Stimulated activated CD8-positive, alpha-beta memory T cell treated with anti-CD3 and anti-CD28 coated beads, Interleukin-4, amount 100 ng/mL, for 4 hours (primary cell): ENCODE measurements at places on chromosomes 16 and 17.
A peak's percentile ranks its signal among the peaks of the same experiment; 100 is the strongest.

DNA sequence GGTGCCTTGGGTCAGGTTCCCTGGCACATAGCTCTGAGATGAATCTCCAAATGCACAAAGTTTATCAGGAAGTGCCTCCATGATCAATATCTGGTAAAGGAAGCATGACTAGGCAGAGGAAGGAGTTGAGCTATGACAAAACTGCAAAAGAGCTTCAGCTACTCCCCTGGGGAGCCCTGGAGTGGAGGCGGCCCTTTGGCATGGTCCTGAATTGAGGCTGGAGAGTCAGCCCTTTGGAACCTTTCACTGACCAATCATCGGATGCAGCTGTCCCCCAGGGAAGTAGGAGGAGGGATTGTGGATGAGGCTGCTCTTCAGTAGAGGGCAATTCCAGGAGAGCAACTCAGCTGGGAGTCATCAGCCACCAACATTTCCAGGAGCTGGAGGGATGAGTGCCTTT lies 46.1 kb upstream of the NLRP1 start:
- no peak for DNase-seq

GRCh38 chr16:25626172-25626571 lies 65.6 kb upstream of the HS3ST4 start:
- no peak for DNase-seq

DNA sequence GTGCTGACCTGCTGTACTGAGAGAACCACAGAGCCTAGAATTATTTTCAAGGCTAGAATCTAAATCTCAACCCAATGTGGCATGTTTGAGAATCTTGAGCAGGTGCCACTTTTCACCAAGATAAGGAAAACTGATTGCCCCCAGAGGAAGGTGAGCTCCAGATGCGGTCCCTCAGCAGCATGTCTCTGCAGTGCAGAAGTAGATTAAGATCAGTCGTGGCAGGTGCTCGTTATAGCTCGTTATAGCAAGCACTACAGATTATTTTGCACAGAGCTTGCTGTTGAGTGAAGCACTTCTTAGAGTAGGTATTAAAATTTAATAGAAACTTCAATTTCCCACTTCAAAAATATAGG lies 176.0 kb downstream of the AATF start:
- no peak for DNase-seq

DNA sequence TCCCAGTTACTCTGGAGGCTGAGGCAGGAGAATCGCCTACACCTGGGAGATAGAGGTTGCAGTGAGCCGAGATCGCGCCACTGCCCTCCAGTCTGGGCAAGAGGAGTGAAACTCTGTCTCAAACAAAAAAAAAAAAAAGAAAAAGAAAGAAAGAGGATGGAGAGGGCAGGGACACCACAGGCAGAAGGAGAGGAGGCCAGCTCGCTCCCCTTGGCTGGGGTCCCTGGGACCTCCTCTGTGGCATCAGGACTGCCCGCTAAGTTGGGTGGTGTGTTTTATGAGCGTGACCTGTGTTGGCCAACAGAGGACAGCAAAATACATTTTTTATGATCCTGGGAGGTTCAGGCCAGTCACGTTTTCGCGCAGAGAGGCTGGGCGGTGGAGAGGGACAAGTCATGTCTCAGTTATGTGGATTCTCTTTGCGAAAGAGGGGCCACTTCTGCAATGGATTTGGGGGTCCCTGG lies 229.6 kb downstream of the MRTFB start:
- DNase-seq: no peak

DNA sequence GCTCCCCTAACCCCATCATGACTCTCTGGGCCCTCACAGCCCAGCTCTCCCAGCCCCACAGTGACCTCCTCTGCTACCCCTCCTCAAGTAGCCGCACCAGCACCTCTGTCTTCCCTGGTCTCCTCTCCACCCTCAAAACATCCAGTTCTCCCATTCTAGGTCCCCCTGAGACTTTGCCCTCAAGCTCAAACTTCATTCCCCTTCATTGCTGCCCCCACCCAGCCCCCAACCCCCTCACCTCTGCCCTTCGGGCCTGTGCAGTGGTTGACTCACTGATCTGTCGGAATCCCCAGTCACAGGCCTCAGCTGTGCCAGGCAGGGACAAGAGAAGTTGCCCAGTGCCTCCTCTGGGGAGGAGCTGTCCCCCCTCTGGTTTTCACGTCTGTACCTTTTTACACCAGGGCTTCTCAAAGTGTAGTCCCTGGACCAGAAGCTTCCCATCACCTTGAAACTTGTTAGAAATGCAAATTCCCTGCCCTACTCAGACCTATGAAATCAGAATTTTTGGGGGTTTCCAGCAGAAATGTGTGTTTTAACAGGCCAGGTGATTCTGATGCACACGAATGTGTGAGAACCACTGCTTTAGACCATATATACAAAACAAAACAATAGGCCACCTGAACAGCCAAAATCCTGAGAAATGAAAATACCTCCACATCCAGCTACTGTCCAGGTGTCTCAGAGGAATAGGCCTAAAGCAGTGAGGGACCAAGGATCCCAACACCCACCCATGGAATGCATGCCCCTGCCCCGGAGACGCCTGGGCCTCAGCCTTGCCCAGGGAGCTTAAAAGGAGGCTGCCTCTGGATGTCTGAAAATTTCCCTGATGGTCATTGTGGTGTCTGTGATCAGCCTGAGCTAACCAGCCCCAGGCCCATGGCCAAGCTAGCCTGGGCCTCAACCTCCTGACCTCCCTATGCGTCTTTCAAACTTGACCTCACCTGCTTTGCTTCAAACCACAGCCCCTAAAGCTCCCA lies 853 bp upstream of the DOK4 start:
- no peak for DNase-seq

GRCh38 chr17:77465358-77466041 lies 324.7 kb downstream of the SEC14L1 start:
- peak; percentile 70 for DNase-seq

GRCh38 chr16:72894293-72895151 lies 153.4 kb downstream of the ZFHX3 start:
- no peak for DNase-seq

GRCh38 chr17:67506966-67507365 lies 129.9 kb downstream of the PITPNC1 start:
- no peak for DNase-seq

DNA sequence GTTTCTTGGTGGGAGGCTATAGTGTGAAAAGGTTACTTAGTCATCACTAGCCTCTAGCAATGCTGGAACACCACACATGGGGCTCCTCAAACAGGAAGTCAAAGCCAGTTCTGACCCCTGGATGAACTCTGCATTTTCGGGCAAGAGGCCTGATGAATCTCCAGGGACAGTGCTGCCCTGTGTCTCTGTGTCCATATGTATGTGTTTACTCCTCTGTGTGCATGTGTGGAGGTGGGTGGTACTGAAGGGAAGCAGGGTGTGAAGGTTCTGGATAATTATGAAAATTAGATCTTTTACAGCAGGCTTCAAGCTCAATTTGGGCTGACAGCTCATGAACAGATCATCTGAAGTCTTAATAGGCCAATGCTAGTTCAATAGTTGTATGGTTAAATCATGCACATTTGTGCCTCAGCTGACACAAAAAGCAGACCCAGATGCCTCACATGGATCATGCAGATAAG lies 133.6 kb downstream of the SNX11 start:
- no peak for DNase-seq

DNA sequence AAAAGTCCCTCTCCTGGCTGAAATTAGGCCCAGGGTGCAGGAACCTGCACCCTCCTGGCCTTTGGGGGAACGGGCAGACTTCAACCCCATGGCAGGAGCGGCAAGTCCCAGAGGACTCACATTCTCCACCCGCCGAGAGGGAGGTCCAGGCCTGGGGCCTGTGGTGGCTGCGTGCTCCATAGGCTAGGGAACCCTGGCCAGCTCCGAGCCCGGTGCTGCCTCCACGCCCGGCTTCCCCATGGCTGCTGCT lies 130 bp downstream of the CCDC78 start:
- no peak for DNase-seq

- no peak for DNase-seq
Measured at GRCh38 chr16:81163671-81164070, 67.5 kb upstream of the GCSH start.

GRCh38 chr16:876523-877241 lies 76.1 kb upstream of the GNG13 start:
- no peak for DNase-seq

DNA sequence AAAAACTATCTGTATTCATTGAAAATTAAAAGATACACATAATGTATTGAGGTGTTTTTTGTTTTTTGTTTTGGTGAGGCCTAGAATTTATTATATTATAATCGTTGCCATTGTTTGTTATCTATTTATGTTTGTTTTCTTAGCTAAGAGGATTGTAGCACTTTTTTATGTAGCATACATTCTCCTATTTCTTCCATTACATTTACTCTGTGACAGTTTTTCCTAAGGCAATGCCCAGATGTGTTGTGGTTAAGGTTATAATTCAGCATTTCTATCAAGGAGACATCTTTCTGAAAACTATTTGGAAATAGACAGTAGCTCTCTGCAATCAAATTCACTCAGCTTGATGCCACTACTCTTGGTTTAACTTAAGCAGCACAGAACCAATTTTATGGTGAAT lies 161.6 kb downstream of the PPM1E start:
- DNase-seq: no peak

- DNase-seq: no peak
Measured at GRCh38 chr17:61174310-61174709, 225.3 kb upstream of the TBX2 start.

GRCh38 chr17:56009795-56010651 lies 143.3 kb upstream of the ANKFN1 start:
- DNase-seq: no peak

- no peak for DNase-seq
Measured at GRCh38 chr17:37737971-37738370, 6.9 kb downstream of the HNF1B start.

- no peak for DNase-seq
Measured at GRCh38 chr16:13322336-13322735, 420.9 kb downstream of the SHISA9 start.

DNA sequence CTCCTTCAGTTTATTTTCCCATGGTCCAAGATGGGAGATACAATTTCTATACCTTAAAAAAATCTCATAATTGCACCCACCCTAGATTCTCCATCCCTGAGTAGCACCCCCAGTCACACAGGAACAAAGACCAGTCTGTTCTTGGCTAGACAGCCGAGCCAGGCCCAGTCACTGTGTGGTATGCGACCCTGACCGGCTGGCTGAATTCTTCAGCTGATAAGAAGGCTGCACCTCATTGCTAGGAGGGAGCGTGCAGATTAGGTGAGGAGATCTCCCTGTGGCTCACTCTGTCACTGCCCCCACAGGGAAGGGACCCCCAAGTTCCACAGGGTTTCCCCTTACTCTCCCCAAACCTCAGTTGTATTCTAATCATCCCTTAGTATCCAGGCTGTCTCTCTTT lies 138.7 kb downstream of the SALL1 start:
- no peak for DNase-seq

DNA sequence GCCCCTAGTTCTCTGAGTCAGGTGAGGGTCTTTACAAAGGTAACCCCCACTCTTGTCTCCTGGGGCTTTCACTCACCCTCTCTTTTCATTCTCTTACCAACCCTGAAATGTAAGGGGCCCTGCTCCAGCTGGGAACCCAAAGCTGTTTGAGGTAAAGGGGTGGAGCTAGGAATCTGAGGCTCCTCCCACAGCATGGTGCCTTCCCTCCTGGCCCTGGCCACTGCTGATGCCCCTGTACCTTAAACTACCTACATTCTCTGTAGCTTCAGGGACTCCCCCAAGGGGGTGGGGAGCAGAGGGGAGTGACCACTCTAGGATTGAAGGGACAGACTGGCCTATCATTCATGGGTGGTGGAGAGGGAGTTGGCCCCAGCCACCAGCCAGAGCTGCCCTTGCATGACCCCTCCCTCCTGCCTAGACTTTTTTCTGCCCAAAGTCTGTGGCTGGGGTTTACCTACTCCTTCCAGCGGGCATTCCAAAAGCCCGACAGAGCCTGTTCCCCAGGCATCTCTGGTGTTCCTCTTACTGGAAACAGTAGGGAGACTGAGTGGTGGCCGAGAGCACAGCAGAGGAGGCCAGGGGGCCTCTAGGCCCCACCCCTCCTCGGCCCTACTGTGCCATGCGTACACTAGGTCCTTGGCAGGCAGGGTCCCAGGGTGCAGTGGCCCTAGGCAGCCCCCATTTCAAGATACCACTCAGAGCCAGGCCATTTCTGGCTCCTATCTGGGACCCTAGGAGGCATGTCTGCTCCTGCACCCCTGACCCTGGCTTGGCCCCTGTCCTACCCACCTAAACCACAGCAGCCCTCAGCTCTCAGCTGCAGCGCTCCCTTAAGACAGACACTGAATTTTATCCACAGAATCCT lies 9.5 kb downstream of the DOK4 start:
- DNase-seq: no peak

DNA sequence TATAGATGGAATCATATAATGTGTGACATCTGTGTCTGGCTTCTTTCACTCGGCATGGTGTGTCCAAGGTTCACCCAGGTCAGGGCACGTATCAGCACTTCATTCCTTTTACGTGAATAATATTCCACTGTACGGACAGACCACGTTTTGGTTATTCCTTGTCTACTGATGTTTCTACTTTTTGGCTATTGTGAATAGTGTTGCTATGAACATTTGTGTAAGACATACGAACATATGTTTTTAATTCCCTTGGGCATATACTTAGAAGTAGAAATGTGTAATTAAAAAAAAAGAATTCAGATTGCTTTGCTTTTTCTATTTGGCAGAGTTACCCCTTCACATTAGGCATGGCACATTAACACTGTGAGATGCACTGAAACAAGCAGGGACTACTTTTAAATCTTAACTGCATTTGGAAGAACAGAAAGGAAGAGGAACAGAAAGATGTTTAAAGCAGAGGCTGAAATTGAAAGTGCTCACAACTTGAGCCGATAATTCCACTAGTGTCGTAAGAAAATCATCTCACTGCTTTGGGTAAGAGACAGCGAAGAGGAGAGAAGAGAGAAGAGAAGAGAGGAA lies 105.3 kb downstream of the VPS53 start:
- no peak for DNase-seq

DNA sequence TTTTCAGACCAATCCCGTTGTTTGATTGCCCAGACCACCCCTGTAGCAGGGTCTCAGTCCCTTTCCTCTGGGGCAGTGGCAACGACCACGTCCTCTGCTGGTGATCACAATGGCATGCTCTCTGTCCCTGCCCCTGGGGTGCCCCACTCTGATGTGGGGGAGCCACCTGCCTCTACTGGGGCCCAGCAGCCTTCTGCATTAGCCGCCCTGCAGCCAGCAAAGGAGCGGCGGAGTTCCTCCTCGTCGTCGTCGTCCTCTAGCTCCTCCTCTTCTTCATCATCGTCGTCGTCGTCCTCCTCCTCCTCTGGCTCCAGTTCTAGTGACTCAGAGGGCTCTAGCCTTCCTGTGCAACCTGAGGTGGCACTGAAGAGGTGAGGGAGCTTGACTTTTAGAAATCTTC lies 9.2 kb downstream of the ELOB start:
- DNase-seq: no peak

DNA sequence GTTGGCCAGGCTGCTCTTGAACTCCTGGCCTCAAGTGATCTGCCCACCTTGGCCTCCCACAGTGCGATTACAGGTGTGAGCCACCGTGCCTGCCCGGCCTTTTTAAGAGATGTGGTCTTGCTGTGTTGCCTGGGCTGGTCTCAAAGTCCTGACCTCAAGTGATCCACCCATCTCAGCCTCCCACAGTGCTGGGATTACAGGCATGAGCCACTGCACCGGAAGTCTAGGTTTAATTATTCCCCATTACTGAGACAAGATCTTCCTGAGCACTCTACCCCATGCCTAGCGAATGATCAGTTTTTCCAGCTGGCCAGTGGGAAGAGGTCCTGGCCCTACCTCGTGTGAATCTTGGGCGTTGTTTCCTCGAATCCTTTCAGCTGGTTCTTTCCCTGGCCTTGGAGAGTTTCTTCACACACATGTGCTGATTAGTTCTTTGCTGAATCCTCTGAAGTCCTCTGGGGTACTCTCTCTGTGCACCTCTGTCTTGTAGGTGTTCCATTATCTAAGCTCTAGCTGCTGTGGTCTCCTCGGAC lies 18.9 kb downstream of the C16orf54 start:
- no peak for DNase-seq
